Foreskin fibroblast (primary cell): ENCODE measurements at places on chromosomes 1 and 21.
A peak's percentile ranks its signal among the peaks of the same experiment; 100 is the strongest.

DNA sequence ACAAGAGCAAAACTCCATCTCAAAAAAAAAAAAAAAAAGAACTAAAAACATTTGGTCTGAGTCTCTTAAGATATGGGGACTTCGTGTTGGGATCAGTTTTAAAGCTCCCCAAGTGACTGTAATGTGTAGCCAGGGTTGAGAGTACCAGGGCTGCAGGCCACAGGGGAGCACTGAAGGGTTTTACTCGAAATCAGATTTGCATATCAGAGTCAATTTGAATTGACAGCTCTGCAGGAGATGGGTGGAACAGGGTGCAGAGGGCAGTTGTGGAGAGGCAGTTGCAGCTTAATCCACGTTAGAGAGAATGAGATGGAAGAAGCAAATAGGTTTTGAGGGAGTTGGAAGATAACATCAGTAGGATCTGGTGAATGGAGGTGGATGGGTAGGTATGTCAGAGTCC, 20.6 kb upstream of the ELOA start:
- DNase-seq, result no peak

GRCh38 chr1:150604226-150604588, 24.8 kb upstream of the MCL1 start:
- no peak for DNase-seq

DNA sequence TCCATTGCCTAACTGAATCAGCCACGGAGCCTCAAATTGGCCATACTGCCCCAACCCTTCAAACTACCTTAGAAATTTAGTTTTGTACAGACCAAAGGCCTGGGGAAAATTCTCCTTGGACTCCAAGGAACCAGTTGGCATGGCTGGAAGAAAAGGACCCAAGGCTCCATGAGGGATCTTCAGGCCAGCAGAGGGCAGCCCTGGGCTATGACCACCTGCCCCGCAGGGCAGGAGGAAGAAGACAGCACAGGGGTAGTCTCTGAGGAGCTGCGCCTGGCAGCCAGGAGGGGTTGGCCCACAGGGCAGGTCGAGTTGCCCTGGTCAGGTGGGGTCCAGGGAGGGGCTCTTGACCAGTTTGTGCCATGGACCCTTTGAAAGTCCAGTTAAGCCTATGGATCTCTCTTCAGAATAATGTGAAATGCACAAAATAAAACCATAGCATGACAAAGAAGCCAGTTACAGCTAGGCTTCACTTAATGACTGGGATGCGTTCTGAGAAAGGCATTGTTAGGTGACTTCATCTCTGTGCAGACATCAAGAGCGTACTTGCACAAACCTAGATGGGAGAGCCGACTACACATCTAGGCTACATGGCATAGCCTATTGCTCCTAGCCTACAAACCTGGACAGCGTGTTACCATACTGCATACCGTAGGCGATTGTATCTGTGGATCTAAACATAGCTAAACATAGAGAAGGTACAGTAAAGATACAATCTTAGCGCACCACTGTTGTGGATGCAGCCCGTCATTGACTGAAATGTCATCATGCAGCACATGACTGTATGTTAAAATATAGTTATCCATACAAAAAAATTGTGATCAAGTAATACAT, 26.1 kb downstream of the CACNA1S start:
- peak; percentile 76 for DNase-seq

DNA sequence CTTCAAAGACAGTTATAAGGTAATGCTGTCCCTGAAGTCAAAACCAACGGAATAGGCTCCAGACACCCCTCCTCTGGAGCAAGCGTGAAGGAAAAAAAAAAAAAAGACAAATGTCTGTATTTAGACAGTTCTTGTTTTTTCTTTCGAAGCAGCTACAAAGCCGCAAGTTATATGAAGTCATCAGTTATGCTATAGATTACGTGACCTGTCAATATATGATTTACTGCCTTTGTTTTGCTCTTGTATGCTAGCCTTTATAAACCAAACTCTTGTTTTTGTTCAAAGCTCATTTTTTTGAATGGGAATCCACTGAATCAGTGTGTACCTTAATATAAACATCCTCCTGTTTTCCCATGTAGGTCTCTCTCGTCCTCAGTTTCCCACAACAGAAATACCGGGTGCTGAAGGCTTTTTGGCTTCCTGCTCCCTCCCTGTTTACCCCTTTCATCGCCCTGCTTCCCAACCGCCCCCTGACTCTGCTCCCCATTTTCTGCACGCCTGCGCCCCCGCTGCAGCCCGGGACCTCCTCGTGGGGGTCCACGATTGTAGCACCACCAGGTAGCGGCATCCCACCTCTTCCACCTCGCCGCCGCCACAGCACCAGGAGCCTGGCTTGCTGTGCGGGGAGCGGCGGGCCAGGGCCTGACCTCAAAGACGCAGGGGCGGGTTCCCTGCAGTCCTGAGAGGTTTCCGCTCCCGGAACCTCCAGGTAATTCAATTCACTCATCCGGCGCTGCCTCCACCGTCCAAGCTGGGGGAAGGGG, 5.2 kb upstream of the ZNF678 start:
- DNase-seq, result no peak

DNA sequence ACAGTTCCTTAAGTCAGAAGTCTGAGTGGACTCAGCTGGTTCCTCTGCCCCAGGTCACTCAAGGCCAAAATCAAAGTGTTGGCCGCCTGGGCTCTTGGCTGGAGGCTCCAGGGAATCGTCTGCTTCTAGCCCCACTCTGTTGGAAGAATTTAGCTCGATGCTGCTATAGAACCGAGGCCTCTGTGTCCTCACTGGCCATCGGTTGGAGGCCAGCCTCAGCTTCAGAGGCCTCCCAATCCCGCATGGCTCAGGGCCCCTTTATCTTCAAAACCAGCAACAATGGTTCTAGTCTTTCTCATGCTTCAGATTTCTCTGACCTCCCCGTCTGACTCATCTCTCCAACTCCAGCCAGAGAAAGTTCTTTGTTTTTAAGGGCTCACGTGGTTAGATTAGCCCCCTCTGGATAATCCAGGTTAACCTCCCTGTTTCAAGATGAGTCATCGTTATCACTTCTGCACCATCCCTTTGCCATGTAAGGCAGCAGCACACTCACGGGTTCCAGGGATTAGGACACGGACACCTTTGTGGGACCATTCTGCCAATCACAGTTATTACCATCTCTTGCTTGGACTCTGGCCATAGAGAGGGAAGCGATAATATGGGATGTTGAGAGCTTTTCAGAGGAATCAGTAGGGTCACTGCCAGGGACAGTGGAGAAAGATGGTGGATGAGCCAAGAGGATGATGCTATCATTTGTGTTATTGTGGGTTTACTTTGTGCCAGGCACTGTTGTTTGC, 13.6 kb downstream of the FHAD1 start:
- peak; percentile 18 for DNase-seq

DNA sequence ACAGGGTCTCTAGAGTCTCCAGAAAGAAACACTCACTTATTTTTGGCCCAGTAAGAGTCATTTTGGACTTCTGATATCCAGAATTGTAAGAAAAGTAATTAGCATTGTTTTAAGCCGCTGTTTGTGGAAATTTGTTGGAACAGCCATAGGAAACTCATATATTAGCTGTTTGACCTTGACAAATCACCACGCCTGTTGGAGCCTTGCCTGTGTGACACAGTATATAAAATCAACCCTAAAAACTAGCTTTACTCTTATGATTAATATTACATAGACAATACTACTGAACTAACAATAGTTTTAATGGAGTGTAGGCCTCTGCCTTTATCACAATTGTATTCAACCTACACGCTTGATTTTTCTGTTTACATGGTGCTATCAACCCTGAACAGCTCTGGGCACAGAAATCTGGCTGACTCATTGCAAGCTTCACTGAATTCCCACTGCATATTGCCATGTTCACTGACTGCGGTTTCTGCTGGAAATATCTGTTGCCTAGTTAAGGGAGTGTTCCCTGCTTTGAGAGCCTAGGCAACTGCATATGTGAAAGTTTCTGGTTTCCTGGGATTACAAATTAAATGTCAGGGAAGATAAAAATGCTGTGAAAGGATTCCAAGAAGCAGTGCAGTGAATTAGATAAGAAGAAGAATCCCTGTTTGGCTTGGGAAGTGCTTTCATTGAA, 419.5 kb upstream of the DEPDC1 start:
- DNase-seq, result peak; percentile 3

GRCh38 chr21:15383588-15383987, 318.8 kb upstream of the NRIP1 start:
- DNase-seq, result no peak

- DNase-seq, result peak; percentile 69
These were observed 38.8 kb upstream of the CLCA4 start for GRCh38 chr1:86507935-86508582.

GRCh38 chr1:9201401-9202239, 33.0 kb upstream of the H6PD start:
- peak; percentile 60 for DNase-seq

DNA sequence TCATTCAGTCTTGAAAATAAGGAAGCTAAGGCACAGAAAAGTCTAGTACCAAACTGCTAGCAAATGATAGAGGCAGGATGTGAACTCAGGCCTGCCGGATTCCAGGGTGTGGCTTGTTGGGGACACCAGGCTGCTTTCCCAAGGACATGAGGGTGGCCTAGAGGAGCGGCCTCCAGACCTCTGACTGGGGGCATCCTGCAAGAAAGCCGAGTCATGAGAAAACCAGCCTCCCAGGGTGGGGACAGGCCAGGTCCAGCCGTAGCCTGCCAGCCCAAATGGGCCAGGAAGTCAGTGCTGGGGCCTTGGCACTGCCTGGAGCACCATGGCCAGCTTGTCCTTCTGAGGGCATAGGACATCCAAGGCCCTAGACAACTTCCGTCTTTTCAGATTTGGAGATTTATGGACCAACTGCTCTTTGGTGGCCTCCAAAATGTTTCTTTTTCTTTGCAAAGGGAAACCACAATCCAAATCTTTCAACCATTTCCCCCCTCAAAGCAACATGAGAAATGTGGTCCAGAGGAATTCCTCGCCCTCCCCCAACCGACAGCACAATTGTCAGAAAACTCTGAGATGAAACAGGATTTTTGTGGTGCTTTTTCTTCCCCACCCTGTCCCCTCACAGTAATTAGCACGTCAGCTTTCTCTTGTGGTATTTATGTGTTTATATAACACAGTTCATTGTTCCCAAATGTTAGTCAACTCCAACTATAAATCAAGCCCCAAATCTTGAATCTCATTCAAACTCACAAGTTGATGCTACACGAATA, 212.3 kb downstream of the KAZN start:
- DNase-seq, result no peak

- peak; percentile 65 for DNase-seq
These were observed 43.7 kb upstream of the RNF11 start for GRCh38 chr1:51192213-51192843.

- DNase-seq, result no peak
These were observed 30.0 kb downstream of the XCL2 start for GRCh38 chr1:168513656-168514404.

GRCh38 chr21:39003982-39004633, 179.1 kb downstream of the PSMG1 start:
- DNase-seq, result peak; percentile 86

DNA sequence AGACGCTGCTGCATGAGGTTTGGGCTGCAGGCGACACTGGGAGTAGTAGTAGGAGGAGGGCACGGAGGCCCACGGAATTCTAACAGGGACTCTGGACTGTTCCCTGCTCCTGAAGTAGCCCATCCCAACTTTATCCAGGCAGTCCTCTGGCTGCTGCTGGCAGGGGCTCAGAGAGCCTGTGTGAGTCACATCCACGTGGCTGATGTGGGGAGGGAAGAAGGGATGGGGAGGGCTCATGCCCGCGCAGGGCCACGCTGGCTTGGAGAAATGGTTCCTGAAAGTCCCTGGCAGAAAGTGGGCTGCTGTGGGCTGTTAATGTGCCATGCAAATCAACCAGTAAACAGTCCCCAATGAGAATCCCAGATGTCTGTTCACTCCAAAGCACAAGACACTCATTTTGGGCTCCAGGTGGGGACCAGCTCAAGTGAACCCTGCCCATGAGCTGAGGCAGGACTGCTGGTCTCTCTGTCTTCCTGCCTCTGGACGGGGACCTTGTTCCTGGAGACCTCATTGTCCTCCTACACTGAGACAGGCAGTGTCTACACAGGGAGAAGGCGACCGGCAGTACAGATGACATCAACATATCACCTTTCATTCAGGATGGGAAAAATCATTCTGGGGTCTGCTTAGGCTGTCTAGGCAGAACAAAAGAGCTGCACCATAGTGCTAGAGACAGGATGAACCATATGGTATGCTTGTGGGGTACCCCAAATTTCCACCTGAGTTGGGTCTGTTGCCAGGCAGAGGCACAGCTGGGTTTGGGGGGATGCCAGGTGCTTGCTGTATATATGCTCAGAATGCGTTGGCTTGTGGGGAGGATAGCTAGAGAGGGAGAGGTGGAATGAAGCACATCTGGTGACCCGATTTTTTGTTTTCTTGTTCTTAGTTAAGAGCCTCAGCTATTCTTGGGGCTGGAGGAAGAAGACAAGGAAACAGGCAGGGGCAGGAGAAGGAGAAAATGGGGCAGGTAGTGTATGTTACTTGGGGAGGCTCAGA, 57.9 kb upstream of the FMOD start:
- DNase-seq, result peak; percentile 82

GRCh38 chr1:15693371-15693770, 9.3 kb downstream of the PLEKHM2 start:
- DNase-seq, result no peak

GRCh38 chr1:152577168-152577567, 3.1 kb downstream of the LCE3D start:
- no peak for DNase-seq

GRCh38 chr1:231049121-231049979, 9.3 kb upstream of the FAM89A start:
- no peak for DNase-seq

DNA sequence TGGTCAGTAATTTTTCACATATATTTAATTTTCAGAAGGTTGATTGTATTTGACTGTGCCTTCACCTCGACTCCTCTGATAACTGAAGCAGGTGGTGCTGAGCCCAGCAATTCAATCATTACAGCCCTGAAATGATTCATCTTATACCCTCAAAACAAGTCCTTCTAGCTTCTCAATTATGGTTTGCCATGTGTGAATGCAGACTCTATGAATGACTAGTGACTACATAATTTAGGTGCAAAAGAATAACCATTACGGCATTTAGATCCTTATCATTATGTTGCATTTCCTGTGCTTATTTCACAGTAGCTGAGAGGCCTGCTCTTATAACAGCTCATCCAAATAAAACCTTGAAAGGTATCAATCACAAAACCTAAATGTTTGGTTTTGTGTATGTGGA, 54.0 kb upstream of the COL11A1 start:
- DNase-seq, result no peak

DNA sequence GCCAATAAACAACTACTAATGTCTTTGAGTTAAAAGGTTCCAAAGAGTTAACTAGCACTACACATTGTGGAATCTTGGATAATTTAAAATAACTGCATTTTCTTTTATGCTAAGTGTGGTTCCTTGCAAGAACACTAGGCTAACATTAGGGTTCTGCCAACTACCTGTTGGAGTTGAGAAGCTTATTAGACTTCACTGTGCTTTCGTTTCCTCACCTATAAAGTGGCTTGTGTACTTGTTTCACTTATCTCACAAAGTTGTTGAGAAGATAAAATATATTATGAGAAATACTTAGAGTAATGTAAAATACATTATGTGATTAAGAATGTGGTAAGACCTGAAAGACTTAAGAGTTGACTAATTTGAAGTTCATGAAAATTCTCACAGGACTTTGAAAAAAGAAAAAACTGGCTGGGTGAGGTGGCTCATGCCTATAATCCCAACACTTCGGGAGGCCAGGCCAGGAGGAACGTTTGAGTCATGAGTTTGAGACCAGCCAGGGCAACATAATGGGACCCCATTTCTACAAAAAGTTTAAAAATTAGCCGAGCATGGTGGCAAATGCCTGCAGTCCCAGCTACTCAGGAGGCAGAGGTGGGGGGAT, 5.6 kb upstream of the RRAGC start:
- no peak for DNase-seq
